Nephron progenitor cell (in vitro differentiated cells): ENCODE measurements at places on chromosomes 4 and X.

GRCh38 chr4:81472281-81473182, 825 bp upstream of the RASGEF1B start:
- DNase-seq = peak; percentile 23

DNA sequence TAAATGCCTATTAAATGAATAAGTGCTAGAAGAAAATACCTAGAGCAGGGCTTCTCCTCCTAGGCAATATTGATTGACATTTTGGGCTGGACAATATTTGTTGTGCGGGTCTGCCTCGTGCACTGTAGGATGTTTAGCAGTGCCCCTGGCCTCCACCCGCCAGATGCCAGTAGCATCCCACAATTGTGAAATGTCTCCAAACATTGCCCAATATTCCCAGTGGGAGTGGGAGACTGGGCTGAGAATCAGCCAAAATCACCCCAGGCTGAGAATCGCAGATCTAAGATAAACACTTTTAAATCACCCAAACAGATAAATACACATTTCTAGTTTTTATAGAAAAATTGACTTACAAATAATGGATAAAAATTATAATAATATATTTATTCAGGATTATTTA, 916.2 kb upstream of the LCORL start:
- DNase-seq = no peak

GRCh38 chr4:153322791-153323190, 21.7 kb upstream of the MND1 start:
- no peak for DNase-seq

DNA sequence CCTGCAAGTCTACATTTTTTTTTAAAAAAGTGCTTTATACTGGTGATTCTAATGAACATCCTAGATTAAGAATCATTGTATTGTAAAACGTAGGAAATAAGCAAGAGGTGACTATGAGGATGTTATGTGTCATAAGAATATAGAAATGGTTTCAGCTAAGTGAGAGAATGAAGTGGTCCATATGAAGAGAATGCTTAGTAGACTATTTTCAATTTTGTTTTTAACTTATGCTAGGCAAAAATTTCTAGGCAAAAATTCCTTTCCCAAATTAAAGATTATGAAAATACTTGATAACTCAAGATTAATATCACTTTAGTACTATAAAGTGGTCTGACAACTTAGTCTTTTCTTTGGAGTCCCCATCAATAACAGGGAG, 825 bp downstream of the DYNLT3 start:
- no peak for DNase-seq

DNA sequence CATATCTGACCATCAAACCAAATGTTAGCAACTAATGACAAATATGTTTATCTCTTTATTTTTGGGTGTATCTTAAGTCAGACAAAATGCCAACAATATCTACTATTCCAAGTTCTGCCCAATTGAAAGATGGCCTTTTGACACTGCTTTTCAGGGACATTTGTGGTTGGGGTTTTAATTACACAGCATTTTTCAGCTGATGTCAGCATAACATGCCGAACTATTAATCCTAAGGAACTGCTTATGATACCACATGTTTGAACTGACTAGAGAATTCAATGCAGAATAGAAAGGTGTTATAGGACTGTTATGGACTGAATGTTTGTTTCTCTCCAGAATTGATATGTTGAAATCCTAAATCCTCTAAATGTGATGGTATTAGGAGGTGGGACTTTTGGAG, 445.1 kb downstream of the TMA16 start:
- no peak for DNase-seq

- no peak for DNase-seq
Observed at GRCh38 chrX:16205840-16206239, 38.6 kb downstream of the MAGEB17 start.
